Fibroblast of the conjunctiva (primary cell): ENCODE measurements at places on chromosomes 12 and 14.

- no peak for DNase-seq
Observed at GRCh38 chr14:96806836-96807235, 9.7 kb downstream of the VRK1 start.

DNA sequence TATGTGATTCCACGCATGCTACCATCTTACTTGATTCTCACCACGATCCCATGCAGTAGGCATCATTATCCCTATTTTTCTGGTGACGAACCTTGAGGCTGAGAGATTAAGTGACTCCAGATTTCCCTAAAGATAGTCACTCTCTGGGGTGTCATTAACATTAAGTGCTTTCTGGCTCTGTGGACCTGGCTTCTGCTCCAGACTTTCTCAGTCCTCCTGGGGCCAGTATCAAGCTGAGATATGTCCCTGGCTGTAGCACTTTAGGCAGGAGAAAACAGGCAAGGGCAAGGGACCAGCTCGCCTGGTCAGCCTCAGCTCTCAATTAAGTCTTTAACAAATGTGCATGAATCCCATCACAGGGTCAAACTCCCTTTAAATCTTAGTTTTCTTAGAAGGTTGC, 38.3 kb upstream of the PRB2 start:
- no peak for DNase-seq

GRCh38 chr12:66393890-66394289, 91.6 kb downstream of the HELB start:
- DNase-seq, result no peak

- DNase-seq, result no peak
Observed at GRCh38 chr14:43005807-43006206, 1399.1 kb downstream of the LRFN5 start.

GRCh38 chr12:124478985-124479645, 88.3 kb downstream of the NCOR2 start:
- no peak for DNase-seq

DNA sequence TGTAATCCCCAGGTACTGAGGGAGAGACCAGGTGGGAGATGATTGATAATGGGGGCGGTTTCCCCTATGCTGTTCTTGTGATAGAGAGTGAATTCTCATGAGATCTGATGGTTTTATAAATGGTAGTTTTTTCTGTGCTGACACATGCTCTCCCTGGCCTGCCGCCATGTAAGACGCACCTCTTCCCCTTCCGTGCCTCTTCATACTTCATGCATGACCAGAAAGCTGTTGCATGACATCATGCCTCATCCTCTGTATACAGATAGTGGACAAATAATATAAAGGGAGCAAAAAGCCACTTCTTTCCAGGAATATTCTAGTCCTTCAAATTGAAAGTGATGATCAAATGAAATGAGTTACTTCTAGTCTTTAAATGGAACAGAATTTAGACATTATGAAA, 47.3 kb upstream of the LRIG3 start:
- DNase-seq, result peak; percentile 24
